MG63 (cell line): ENCODE measurements at places on chromosomes 1 and 21. TPM values are rescaled to one million over a fixed set of nuclear protein-coding genes. Genes with fewer than 3 reads are reported as not detected.

TRIM67 gene
- not detected in 2 replicates for total RNA-seq

SERBP1 gene
- 378 and 639 TPM in 2 replicates for total RNA-seq

AVPR1B gene
- total RNA-seq: not detected in 2 replicates

OR6F1 gene
- not detected in 2 replicates for total RNA-seq

CFAP298 gene
- 65.4 and 92.8 TPM in 2 replicates for total RNA-seq

LCE1D gene
- total RNA-seq: not detected in 2 replicates

TRIM45 gene
- total RNA-seq: 3.0 and 15.2 TPM in 2 replicates

MTARC1 gene
- 0.26 TPM in 1 of 2 replicates, not detected in the other for total RNA-seq

A3GALT2 gene
- total RNA-seq: not detected in 2 replicates

NKAIN1 gene
- 0.43 and 1.0 TPM in 2 replicates for total RNA-seq

RAB25 gene
- total RNA-seq: not detected in 2 replicates

MGST3 gene
- total RNA-seq: 148 and 168 TPM in 2 replicates

HNRNPCL2 gene
- not detected in 2 replicates for total RNA-seq

CXADR gene
- 0.12 and 2.7 TPM in 2 replicates for total RNA-seq

FAM72B gene
- 8.1 and 19.7 TPM in 2 replicates for total RNA-seq

OR10T2 gene
- not detected in 2 replicates for total RNA-seq

DHDDS gene
- 28.8 and 37.8 TPM in 2 replicates for total RNA-seq

KIAA0040 gene
- total RNA-seq: 0.66 and 1.2 TPM in 2 replicates

OVAAL gene
- not detected in 2 replicates for total RNA-seq

CELA2B gene
- not detected in 2 replicates for total RNA-seq

PROX1 gene
- total RNA-seq: not detected in 2 replicates

AMY1A gene
- not detected in 2 replicates for total RNA-seq

PPIAL4G gene
- total RNA-seq: not detected in 2 replicates

CNR2 gene
- not detected in 2 replicates for total RNA-seq

LYPD8 gene
- total RNA-seq: not detected in 2 replicates

HDAC1 gene
- total RNA-seq: 88.0 and 98.3 TPM in 2 replicates

IFI44L gene
- 0.13 and 15.0 TPM in 2 replicates for total RNA-seq

ATXN7L2 gene
- total RNA-seq: 3.9 and 10.4 TPM in 2 replicates

SLC22A15 gene
- total RNA-seq: 0.46 and 0.74 TPM in 2 replicates

IFNGR2 gene
- 63.6 and 66.8 TPM in 2 replicates for total RNA-seq

ITGB2 gene
- total RNA-seq: 4.3 and 12.9 TPM in 2 replicates

CCDC30 gene
- 0.56 TPM in 1 of 2 replicates, not detected in the other for total RNA-seq
